T-helper 2 cell (primary cell): ENCODE measurements at places on chromosomes 1 and 21.
A peak's percentile ranks its signal among the peaks of the same experiment; 100 is the strongest.

DNA sequence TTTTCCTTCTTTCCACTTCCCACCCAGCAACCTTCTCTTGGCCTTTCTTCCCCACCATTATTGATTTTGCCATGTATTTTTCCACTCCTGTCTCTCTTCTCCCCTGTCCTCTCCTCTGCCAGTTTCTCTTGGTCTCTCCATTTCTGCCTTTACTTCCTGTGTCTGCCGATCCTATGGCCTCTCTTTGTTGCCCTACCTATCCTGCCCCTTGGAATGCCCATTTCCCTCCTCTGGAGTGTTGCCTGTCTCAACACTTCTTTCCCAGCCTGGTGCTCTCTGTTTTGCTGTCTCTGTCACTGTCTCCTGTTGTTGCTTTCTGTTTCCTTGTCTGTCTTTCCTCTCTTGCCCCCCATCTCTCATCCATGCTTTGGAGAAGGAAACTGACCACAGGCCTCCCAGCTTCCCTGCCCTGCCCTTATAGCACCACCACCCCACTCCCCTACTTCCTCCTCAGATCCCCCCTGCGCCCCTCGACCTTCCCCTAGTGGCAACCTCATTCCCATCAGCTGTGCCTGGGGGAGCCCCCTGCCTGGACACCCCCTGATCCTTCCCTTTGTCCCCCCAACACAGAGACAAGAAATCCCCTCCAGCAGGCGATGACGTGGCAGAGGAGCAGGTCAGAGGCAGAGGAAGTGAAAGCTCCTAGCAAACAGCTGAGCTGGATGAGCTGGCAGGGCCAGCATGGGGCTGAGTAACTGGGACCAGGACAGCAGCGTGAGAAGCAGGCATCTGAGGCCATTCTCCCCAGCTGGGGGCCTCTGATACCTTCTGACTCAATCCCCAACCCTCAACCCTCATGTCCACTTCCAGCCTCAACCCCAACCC lies 6.6 kb upstream of the ETV3L start:
- DNase-seq: no peak

DNA sequence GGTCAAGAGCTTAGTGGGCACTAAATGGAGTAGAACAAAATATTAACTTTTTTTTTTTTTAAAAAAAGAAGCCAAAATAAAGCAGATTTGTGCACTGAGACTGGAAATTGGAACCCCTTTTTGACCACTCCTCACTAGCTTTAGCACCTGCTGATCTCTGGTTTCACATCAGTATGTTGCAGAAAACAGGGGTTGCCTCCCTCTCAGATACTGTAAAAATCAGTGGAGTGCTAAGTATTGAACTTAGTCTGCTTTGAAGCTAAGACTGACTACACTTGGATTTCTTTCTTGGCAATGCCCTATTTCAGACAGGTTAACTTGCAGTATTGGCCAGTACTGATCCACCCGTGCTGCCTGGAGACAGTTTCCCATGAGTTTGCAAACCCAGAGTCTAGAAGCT lies 2.7 kb upstream of the KIAA0040 start:
- DNase-seq: no peak

- no peak for DNase-seq
Observed at GRCh38 chr1:219490566-219490965, 122.3 kb downstream of the ZC3H11B start.

DNA sequence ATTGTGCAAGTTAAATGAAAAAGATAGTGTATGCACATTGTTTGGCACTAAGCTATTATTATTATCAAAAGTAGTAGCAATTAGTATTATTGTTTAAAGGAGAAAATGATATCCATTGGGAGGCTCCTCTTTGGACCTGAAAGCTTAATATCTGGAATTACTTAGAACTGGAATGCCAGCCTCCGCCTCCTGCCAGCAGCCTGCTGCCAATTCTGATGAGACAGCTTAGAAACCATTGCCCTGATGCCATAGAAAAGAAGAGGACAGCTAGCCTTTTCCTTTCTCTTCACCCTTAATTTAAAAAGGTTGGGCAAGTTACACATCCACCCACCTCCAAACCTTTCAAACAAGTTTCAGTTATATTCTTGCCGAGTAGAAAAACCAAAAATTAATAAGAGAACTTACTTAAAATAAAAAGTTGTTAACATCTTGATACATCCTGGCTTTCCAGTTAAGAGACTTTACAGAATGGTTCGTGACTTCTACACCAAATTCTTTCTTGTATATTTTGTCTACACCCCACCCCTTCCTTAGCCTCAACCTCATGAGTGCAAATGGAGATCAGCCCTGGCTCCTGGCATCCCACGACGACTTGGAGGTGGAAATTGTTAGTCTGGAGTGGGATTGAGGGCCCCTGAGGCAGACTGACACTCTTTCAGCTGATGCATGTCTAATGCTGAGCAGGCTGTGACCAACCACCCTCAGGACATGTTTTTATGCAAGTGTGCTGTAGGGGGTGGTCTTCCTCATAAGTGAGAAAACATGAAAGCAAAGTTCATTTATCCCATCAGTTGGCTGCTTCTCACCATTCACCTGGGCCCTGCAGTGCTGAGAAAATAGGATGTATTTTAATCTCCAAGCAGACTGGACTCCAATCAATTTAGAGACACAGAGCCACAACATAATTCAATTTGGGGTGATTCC lies 120.6 kb downstream of the KCNJ15 start:
- no peak for DNase-seq

GRCh38 chr1:232029315-232029714 lies 402.7 kb downstream of the DISC1 start:
- DNase-seq: no peak

DNA sequence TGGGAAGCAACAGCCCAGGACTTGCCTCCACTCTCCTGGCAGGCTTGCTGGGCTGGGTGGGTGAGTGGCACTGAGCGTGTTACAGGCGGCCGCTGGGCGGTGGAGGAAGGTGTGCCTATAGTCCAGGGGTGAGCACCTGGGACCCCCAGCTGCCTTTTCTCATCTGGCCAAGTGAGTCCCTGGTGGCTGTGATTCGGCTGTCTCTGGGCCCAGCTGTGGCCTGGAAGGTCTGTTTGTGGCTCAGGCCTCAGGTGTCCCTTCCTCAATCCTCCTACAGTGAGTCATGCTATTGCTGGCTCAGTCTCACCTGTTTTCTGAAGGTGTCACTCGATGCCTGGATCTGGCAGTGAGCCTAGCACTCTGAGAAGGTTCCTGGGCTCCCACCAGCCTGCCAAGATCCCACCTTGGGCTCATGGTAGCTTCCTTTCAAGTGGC lies 564.2 kb downstream of the PTPRU start:
- DNase-seq: no peak

DNA sequence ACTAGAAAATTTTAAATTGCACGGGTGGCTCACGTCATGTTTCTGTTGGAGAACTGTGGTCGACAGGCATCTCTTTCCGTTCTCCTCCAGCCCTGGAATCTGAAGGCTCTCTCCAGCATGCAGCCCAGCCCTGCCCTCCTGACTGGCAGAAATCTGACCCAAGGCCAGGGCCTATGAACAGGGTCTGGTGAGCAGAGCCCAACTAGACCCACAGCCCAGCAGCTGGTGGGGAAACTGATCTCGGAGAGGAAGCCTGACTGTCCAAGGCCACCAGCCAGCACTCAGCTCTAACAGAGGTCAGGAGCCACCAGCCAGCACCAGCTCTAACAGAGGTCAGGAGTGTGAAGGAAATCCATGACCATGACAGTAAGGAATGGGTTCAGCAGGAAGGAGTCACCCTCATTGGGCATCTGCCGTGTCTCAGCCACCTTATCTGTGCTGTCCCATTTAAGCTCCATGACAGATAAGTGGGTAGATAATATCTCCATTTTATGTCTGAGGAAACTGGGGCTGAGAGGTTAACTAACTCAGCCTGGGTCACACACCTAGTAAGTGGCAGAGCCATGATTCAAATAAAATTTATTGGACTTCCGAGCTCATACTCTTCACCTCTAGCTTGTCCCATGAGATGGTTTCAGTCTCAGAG lies 20.2 kb upstream of the PKP1 start:
- no peak for DNase-seq

DNA sequence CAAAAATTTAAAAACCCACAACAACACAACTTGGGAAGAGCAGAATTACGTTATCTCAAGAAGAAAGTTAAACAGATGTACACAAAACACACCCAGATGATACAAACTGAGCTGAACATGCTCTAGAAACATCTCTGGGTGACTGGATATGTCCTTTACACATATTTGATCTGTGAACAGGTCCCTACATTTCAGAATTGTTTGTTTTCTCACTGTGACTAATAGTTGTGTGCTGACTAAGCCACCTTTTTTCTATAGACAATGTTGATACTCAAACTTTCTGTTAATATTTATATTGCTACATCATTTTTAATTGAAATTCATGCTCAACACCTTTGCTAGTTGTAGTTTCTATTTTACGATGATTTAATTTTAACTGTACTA lies 1.0 kb upstream of the F11R start:
- no peak for DNase-seq

DNA sequence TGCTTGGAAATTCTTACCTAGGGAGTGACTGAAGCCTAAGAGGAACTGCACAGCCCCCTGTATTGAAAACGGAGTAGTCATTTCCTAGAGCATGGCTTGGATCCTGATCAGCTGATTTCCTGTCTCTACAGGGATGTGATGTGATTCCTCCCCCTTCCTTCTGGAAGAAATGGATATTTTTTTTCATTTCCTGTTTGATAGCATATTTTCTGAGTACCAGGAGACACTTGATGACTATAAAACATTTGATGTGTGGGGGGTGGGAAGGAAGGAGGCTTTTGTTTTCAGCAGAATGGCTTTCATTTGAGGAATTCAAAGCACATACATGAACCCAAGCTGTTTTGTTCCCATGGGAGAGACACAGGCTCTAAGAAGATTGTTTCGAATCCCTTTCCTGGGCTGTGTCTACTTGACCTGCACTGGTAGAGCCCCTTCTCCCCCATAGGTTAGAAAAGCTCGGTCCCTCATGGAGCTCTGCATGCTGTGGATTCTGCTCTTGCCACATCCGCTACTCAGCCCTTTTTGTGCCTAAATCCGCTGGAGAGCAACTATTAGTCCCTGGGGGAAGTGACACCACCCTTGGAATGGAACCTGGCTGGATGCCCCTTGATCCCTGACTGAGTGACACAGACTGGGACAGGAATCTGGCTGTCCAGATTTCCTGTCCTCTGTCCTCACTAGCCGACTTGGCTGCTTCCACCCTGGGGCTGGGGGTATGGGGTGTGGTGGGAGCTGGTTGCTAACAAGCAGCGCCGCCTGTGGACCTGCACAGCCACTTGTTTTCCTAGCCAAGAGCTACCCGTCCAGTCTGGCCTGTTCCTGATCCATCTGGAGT lies 71.8 kb upstream of the MACF1 start:
- no peak for DNase-seq

DNA sequence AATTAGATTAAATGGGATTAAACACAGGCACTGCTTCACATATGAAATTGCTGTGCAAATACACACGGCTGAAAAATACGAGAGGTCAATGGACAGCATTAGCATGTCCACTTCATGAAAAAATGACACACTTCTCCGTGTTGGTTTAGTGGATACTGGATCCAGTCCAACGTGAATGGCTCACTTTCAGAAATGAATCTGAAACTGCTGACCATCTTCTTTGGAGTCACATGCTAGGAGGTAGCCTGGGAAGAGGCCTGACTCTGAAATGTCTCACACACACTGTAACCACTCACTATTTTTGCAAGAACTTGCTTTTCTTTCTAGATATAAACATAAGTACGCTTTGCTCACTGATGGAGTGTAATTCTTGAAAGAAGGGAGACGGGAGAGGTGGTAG lies 127.3 kb downstream of the HLCS start:
- no peak for DNase-seq

- DNase-seq: peak; percentile 67
Observed at GRCh38 chr1:25810341-25811299, 9.1 kb upstream of the MTFR1L start.

DNA sequence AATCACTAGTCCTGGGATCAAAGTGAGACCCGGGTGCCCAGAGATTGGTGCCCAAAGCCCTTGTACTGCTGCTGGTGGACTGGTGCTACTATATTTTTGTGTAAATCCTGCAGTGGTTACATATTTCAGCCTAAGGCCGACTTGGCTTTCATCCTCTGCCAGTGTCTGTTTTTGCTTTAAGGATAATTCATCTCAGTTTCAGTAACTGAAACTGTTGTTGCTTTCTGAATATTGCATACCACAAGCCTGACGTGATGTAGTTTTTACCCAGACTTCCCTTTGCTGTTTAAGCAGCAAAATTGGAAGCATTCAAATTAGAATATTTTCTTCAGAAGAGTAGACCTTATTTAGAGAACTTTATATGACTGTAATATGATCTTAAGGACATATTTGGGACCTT lies 341.8 kb downstream of the RYR2 start:
- no peak for DNase-seq

DNA sequence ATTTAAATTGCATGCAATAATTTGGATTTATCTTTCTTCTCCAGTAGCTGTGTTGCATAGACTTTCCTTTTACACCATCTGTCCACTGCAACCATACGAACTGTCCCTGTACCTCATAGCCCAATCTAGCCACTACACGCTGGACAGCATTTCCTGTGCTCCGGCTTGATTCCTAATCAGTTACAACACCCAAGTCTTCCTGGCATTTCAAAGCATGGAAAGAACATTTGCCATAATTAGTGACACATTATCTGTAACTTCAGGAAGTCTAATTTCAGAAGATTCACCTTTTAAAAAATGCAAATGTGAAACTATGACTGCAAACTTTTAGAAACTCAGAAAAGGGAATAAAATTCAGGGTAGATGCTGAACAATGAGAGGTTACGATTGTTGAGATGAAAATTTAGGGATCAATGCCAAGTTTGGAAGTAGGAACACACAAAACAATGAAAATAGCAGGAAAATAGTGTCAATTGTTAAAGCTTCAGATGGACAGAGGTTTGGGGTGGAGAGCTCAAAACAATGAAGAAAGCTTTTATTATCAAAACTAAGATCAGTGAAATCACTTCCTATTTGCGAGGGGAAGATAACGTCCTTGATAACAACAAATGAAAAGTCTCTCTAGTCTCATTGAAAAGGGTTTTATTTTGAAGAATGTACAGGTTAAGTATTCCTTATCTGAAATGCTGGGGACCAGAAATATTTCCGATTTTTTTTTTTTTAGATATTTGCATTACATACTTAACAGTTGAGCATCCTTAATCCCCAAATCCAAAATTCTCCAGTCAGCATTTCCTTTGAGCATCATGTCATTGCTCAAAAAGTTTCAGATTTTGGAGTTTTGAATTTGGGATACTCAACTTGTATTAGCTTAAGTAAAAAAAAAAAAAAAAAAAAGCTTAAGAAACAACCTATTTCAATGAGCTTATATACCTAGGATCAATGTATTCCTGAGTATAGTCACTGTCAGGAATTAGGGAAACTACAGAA lies 107.3 kb downstream of the FNBP1L start:
- peak; percentile 56 for DNase-seq
